ENCODE measurements at places on chromosomes 7 and 10.

GRCh38 chr10:53123311-53123710 is 350.7 kb upstream of the MBL2 start:
- no peaks in the 10 kb centered on the region for H3K27me3 ChIP-seq
- H3K4me1 ChIP-seq, result no peaks in the 10 kb centered on the region
- no peak overlapping the region for H3K27ac ChIP-seq
- no peak overlapping the region for H3K4me3 ChIP-seq
- DNase-seq, result no peak

- no peaks in the 10 kb centered on the region for H3K27me3 ChIP-seq
- no peak overlapping the region for H3K4me3 ChIP-seq
- H3K36me3 ChIP-seq, result no peaks in the 10 kb centered on the region
- no peak for DNase-seq
Measured at GRCh38 chr7:68180761-68181160, 1184.1 kb downstream of the TYW1 start.

DNA sequence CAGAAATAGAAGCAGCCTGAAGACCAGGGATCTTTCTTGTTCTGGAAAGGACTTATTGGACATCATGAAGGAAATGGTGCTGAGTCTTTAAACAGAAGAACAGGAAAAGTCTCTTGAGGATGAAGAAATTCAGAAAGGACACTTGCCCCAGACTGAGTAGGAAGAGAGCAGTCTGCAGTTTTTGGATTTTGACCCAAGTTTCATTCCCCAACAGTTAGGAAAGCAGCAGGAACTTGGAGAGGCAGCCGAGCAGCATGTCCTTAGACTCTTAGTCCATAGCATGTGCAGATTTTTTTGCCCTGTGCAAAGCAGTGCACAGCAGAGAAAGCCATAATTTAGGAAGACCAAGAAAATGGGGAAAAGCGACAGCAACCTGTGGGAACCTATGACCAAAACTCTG is 927.2 kb upstream of the AUTS2 start:
- H3K27me3 ChIP-seq, result peaks cover 2% of the 10 kb centered on the region
- H3K36me3 ChIP-seq, result no peaks in the 10 kb centered on the region
- no peak overlapping the region for H3K27ac ChIP-seq
- no peak overlapping the region for H3K4me3 ChIP-seq
- DNase-seq, result no peak

GRCh38 chr7:14892961-14893360 is 9.6 kb downstream of the DGKB start:
- no peaks in the 10 kb centered on the region for H3K36me3 ChIP-seq
- H3K4me3 ChIP-seq, result no peak overlapping the region
- no peak overlapping the region for H3K27ac ChIP-seq
- no peaks in the 10 kb centered on the region for H3K27me3 ChIP-seq

DNA sequence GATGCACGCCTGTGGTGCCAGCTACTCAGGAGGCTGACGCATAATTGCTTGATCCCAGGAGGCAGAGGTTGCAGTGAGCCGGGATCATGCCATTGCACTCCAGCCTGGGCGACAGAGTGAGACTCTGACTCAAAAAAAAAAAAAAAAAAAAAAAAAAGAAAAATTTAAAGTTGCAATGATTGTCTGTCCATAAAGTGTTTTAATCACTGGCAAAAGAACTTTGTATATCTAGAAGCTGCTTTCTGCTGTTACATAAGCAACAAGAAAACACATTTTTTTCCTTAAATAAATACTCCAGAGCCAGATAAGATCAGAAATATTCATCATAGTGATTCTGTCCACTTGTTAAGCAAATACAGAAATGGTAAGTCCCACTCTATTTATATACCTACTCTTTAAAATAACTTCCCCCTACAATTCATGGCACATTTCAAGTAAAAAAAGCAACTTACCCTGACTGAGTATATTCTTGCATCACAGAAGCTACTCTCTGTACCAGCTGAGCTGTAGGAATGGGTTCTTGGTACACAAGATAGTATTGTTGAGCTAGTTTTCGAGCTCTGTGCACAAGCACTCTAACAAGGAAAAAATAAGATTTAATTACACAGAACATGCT is 7.6 kb downstream of the PSMA2 start:
- H3K36me3 ChIP-seq, result peaks cover 27% of the 10 kb centered on the region
- H3K27ac ChIP-seq, result no peak overlapping the region
- DNase-seq, result no peak
- no peak overlapping the region for H3K4me3 ChIP-seq
- H3K27me3 ChIP-seq, result no peaks in the 10 kb centered on the region

DNA sequence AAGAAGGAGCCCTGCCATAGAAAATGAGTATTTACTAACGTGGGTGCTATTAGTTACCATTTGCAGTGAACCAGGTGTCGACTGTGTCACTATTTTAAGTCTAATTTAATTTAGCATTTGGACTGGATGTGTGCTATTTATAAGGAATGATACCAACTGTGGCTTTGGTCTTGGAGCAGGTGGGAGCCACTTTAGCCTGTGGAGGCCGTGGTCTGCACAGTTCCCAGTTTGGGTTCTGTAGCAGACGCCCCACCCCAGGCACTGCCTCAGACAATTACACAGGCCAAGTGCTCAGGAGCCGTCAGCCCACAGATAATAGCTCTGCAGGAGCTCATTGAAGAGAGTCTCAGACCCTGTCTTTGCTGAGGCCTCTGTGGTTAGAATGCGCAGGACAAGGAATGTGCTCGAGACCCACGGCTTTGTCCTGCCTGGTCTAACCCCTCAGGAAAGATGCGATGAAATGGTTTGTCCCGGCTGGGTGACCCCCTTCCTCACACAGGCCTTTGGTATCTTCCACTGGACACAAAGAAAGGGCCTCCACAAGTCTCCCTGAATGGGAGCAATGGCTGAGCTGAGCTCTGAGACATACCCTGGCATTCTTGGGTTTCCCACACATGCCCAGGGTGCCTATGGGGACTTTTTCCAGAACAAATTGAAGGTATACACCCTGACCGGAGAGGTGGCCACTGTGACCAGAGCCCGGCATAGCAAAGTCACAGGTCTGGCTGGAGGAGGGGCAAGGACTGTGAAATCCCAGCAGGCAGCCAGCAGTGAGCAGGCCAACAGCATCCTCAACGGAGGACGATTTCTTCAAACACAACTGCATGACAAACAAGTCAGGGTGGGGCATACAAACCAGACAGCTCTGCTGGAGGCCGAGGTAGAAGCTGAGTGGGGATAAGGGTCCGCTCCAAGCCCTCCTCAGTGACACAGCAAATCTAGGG is 251.2 kb downstream of the ARHGAP12 start:
- no peaks in the 10 kb centered on the region for H3K4me1 ChIP-seq
- H3K4me3 ChIP-seq, result no peak overlapping the region
- H3K27ac ChIP-seq, result no peak overlapping the region
- H3K27me3 ChIP-seq, result peaks cover 4% of the 10 kb centered on the region
- DNase-seq, result no peak

- peaks cover 3% of the 10 kb centered on the region for H3K36me3 ChIP-seq
- peaks cover 13% of the 10 kb centered on the region for H3K4me1 ChIP-seq
- H3K27me3 ChIP-seq, result peaks cover 3% of the 10 kb centered on the region
- H3K4me3 ChIP-seq, result no peak overlapping the region
- H3K27ac ChIP-seq, result no peak overlapping the region
Measured at GRCh38 chr7:116859323-116859722, 3.1 kb upstream of the CAPZA2 start.

DNA sequence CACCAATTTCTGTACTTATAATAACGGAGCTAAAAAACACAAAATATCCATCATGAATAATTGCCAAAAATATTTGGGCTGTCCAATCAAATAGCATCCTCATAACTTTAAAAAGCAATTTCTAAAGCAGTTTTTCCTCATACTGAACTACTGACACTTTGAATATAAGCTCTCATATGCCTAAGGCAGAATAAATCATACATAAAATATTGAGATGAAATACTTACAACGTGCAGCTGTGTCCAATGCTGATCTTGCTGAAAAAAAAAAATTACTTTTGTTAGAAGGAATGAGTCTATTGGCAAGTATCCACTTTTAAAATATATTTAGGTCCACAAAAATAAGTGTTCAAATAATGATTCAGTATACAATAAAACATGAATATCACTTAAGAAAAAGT is 24.2 kb downstream of the FAM3C start:
- H3K27me3 ChIP-seq, result no peaks in the 10 kb centered on the region
- no peak for DNase-seq
- peak overlapping the region; percentile 34 for H3K4me3 ChIP-seq
- H3K27ac ChIP-seq, result peak overlapping the region; percentile 35
- peaks cover 48% of the 10 kb centered on the region for H3K4me1 ChIP-seq
- peaks cover 32% of the 10 kb centered on the region for H3K36me3 ChIP-seq

DNA sequence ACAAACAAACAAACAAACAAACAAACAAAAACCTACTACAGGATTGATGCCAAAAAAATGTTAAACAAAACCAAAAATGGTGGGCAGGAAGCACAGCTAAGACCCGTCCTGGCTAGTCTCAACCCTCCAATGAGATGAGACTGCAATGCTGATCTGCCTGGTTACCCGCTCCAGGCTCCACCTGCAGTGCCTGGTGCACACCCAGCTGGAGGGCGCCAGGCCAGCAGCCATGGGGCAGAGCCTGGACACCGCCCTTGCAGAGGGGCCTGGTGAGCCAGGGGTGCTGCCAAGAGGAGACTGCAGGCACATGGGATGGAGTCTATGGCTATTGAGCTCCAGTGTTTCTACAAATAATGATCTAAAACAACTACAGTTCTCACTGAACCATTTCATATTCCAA is 107.0 kb downstream of the LARP4B start:
- H3K27ac ChIP-seq, result peak overlapping the region; percentile 52
- H3K27me3 ChIP-seq, result no peaks in the 10 kb centered on the region
- no peak overlapping the region for H3K4me3 ChIP-seq
- H3K36me3 ChIP-seq, result peaks cover 45% of the 10 kb centered on the region

- no peaks in the 10 kb centered on the region for H3K27me3 ChIP-seq
- peak overlapping the region; percentile 35 for H3K4me3 ChIP-seq
- H3K4me1 ChIP-seq, result peaks cover 22% of the 10 kb centered on the region
- no peaks in the 10 kb centered on the region for H3K36me3 ChIP-seq
- peak overlapping the region; percentile 63 for H3K27ac ChIP-seq
Measured at GRCh38 chr10:110269374-110270318, 35.1 kb downstream of the SMNDC1 start.

DNA sequence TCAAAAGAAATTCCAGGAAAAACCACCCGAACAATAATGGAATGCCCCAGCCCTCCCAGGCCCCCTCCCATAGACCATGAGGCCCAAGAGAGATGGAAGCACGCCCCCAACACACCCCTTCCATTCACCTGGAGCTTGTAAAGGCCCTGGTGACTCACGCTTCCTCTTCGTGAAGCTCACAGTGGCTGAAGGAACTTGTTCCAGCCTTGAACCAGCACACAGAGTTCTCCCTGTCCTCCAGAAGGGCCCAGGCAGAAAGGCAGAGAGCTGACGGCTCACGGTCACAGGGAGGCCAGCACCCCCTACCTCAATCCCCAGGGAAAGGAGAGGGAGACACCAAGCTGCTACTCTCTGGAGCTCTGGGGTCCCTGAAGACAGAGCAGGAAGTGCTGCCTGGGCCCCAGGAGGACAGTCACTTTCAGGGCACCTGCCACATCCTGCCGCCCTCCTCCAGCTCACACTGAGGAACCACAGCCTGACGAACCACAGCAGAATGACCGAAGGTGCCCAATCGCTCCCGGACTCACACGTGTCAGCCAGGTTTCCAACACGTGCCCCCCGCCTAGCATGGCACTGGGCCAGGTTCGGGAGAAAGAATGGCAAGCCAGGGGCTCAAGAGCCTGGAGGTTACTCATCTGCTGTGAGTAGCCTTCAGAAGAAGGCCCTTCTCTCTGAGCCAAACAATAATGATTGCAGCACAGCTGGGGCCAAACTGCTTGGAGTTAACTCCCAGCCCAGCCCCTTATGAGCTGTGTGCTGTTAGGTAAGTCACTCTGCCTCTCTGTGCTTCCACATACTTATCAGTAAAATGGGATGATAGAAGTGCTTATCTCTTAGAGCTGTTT is 52.8 kb downstream of the DLG5 start:
- DNase-seq, result peak; percentile 27
- H3K36me3 ChIP-seq, result no peaks in the 10 kb centered on the region
- peaks cover 28% of the 10 kb centered on the region for H3K4me1 ChIP-seq
- peak overlapping the region; percentile 68 for H3K4me3 ChIP-seq
- H3K27me3 ChIP-seq, result no peaks in the 10 kb centered on the region
- H3K27ac ChIP-seq, result peak overlapping the region; percentile 80

DNA sequence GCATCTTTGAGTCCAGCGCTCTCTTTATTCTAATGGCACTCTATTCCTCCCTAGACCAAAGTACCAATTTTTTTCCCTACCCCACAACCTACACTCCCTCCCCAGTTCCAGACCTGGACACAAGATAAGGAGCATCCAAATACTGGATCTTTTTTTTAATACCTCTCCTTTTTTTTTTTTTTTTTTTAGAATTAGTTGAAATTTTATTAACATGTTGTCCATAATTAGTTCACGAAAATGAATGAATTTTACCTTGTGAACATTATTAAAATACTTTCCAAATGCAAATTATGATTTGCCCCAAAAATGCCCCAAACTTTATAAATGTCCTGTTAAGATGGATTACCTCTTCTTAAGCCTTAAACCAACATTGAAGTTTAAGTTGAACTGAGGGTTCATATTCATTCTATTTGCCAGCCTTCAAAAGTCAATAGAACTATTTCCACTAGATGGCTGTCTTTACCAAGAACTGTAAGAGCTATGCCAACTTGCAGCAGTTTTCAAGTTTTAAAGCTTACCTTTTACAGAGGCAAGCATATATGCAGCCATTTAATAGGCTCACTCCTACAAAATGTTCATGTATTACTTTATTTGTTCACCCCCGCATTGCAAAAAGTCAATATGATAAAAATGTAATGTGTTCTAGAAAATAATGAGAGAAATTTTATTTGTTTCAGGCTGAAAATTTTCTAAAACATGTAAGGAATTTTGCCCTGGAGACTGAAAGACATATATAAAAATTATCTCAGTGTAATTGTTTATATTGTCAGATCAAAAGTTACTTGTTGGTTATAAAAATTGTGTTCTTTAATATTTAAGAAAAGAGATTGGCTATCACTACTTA is 39.7 kb upstream of the TNKS2 start:
- H3K36me3 ChIP-seq, result no peaks in the 10 kb centered on the region
- no peak for DNase-seq
- no peak overlapping the region for H3K4me3 ChIP-seq
- H3K27me3 ChIP-seq, result peaks cover 2% of the 10 kb centered on the region

GRCh38 chr10:14421941-14422340 is 91.2 kb upstream of the FRMD4A start:
- no peak overlapping the region for H3K4me3 ChIP-seq
- peaks cover 7% of the 10 kb centered on the region for H3K27me3 ChIP-seq
- H3K4me1 ChIP-seq, result no peaks in the 10 kb centered on the region
- no peaks in the 10 kb centered on the region for H3K36me3 ChIP-seq
- no peak for DNase-seq

DNA sequence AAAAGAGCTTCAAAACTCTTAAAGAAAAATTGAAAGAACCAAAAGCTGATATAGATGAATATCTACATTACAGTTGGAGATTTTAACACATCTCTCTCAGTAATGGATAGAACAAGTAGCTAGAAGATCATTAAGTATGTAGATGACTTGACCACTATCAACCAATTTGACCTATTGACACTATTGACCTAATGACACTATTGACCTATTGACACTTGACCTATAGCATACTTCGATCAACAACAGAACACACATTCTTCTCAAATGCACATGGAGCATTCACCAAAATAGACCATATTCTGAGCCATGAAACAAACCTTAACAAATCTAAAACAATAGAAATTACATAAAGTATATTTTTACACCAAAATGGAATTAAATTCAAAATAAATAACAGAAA is 22.3 kb downstream of the GIMAP5 start:
- H3K4me3 ChIP-seq, result no peak overlapping the region
- H3K27me3 ChIP-seq, result peaks cover 3% of the 10 kb centered on the region
- peaks cover 6% of the 10 kb centered on the region for H3K4me1 ChIP-seq
- no peak overlapping the region for H3K27ac ChIP-seq
- H3K36me3 ChIP-seq, result no peaks in the 10 kb centered on the region
- no peak for DNase-seq

- DNase-seq, result no peak
- no peak overlapping the region for H3K4me3 ChIP-seq
- H3K27ac ChIP-seq, result no peak overlapping the region
Measured at GRCh38 chr10:60008816-60009215, 102.5 kb upstream of the CCDC6 start.
